ENCODE measurements at places on chromosomes 3 and 15.

DNA sequence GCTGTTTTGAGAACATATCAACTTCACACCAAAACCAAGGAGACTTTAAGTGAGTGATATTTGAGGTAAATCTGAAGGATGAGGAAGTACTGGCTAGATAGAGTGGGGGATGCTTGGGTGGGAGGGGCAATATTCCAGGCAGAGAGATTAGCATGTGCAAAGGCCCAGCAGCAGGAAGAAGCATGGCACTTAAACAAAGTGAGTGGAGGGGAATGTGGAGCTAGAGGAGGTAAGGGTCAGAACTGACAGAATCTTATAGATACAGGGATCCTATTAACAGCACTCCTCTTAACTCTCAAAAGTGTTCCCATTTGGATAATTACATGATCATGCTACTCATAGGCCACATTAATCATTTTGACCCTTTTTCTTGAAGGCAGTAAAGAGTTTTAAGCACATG lies 41.4 kb upstream of the SPRED1 start:
- no peak for DNase-seq

DNA sequence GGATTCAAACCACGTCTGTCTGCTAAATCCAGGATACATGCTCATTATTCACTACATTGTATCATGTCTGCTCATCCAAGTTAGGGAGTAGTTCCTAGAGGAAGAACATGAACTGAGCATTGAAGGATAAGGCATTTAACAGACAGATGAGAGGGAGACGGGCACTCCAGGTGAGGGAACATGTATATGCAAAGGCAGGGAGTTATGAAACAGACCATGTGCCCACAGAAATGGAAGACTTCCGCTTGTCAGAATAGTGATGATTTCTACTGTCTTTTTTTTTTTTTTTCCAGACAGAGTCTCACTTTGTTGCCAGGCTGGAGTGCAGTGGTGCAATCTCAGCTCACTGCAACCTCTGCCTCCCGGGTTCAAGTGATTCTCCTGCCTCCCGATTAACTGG lies 5.0 kb upstream of the NDUFAF1 start:
- no peak for DNase-seq

- no peak for DNase-seq
These were observed 61.9 kb downstream of the EIF3J start for GRCh38 chr15:44598892-44599291.

- peak; percentile 35 for DNase-seq
These were observed 11.9 kb downstream of the GRM2 start for GRCh38 chr3:51718547-51719409.

DNA sequence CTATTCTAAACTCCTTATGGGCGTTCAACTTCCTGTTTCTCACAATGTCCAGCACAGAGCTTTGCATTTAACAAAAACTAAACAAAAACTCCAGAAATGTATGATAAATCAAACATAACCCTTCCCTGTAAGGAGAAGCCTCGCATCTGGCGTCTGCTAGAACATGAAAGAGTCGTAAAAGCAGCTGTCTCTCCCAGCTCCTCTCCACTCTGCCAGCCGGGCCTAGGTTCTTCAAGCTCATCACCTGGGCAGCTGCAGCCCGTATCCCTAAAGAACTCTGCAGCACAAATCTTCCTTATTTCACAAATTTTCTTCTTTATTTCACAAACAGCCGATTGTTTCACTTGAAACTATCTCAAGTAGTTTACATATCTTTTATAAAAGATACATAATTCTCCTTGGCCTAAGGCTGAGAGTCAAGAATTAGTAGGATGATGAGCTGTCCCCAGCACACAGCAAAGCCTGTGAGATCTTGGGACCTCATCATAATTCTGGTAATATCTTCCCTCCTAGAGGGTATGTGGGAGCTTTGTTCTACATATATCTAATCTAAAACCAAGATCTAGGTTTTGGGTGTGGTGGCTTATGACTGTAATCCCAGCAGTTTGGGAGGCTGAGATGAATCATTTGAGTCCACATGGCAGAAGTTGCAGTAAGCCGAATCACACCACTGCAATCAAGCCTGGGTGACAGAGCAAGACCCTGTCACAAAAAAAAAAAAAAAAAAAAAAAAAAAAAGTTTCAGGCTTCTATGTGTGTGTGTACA lies 35.3 kb downstream of the ANXA2 start:
- DNase-seq, result peak; percentile 5

DNA sequence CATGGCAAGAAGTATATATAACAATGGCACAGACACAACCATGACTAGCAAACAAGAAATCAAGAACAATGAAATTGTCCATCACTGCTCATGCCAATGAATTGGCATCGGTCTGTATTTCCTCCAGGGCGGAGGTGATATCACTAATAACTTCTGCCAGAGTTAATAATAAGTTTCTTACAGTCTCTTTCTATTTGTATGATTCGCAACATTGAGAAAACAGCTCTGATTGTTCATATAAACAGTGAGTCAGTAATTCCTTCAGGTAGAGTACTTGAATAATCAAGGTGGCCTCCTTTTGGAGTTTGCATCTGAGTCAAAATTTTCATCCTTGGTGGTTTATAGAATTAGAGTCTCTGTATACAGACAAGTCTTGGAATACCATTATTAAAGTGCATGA lies 8.3 kb upstream of the SPICE1 start:
- no peak for DNase-seq

DNA sequence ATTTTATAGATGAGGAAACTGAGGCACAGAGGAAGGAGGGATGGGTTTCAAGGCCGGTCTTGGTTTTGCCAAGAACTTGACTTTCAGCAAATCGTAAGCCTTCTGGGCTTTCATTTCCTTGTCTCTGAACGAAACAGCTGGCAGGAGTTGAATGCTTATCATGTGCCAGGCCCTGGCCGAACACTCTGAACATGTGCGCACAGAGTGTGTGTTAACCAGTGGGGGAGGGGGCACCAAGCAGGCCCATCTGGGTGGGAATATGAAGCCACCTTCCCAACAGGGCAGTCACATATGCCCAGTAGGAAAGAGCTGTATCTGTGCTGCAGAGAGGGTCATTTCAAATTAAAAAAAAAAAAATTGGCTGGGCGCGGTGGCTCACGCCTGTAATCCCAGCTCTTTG lies 29.3 kb downstream of the ZNF710 start:
- DNase-seq, result no peak

Measured in stimulated activated CD4-positive, alpha-beta T cell treated with anti-CD3 and anti-CD28 coated beads, Interleukin-4, amount 100 ng/mL, for 1 hour (primary cell).